ENCODE measurements at places on chromosomes 13 and 19.

DNA sequence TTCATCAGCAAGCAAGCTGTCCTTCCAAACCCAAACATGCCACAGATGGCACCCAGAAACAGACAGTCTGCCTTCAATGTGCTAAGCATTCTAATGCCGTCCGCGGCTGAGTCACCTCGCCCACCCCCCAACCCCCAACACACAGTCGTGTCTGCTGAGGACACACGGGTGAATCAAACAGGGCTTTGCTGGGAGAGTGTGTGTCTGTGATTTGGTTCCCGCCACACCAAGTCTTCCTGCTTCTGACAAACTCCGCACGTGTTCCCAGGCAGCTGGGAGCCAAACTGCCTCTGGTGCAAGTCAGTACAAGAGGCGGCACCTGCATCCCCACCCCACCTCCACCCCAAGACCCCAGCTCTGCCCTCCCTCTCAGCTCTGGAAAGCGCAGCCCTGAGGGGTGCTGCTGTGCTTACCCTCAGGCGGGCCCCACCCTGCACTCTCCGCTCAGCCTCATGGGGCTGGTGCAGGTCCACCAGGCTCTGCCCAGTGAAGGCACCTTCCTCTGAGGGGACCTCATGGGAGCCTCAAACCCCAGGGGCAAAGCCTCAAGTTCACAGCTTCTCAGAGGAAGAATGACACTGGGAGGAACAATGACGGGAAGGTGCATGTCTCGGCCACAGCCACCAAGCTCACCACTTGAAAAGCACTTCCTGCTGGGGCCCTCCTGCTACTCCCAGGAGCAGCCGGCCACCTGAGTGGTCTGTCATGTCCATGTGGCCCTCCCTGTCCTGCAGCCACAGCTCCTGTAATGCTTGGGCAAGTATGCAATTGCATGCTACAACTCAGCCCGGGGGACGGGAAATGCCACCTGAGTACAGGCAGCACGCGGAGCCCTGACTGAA, 15.0 kb upstream of the SLC35E1 start:
- no peak for DNase-seq

DNA sequence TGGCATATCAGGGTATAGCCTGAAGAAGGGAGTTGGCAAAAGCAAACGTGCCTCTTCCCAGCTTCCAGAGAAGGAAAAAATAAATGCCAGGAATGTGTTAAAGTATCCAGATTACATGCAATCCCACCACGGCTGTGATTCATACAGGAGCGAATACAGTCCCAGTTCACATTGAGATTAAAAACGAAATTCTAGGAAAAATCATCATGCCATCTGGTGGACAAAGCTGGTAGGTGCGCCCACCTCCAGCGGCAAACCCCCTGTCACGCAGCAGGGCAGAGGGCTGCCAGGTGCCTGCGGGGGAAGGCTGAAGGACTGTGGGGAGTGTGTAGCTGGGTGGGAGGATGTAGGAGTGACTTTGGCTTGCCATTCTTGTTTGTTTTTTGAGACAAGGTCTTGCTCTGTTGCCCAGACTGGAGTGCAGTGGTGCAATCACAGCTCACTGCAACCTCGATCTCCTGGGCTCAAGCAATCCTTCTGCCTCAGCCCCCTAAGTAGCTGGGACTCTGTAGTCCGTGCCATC, 6.4 kb upstream of the DMWD start:
- DNase-seq: no peak

- DNase-seq: no peak
Measured at GRCh38 chr19:2193807-2194206, 30.1 kb downstream of the DOT1L start.

GRCh38 chr13:30116379-30116778, 191.0 kb downstream of the KATNAL1 start:
- DNase-seq: no peak

- no peak for DNase-seq
Measured at GRCh38 chr13:76329004-76329403, 557.2 kb downstream of the KCTD12 start.

DNA sequence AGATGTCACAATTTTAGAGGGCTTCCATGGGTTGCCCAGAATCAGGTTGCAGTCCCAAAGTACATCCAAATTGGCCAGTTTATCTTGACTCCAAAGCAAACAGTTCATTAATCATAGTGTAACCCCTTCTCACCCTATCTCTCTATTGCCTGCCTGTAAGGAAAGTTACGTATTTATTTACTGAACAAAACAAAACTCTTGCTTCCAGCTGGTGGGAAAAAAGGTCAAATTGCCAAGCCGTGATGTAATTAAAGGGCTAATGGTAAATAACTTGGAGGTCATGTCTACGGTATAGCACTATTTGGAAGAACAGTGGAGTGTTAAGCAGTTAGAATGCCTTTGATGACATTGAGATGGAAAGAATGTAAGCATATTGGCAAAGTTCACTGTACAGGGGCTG, 214.0 kb downstream of the DLEU7 start:
- no peak for DNase-seq

DNA sequence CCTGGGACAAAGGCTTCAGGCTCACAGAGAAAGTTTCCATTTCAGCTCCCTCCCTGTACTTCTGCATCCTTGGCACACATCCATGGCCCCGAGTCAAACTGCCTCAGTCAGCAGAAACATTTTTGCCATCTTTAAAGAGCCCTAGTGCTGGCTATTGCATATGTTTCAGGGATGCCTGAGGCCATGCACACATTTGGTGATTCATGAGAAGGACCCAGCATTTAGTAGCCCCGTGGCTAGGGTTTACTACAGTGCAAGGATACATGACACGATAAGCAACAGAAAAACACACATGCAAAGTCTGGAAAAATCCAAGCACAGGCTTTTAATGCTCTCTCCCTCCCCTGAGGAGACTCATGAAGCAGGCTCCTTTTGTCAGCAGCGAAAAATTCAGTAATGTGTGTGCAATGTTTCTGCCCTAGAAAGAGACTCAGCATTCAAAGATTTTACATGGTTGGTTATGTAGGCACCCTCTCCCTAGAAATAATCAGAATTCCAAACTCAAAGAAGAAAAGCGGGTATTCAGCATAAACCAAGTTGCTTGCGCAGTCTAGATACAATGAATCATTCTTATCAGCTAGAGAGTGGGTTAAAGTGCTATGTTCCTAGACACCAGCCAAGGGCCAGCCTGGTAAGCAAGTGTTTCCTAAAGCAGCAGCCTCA, 17.6 kb downstream of the ACOD1 start:
- no peak for DNase-seq

DNA sequence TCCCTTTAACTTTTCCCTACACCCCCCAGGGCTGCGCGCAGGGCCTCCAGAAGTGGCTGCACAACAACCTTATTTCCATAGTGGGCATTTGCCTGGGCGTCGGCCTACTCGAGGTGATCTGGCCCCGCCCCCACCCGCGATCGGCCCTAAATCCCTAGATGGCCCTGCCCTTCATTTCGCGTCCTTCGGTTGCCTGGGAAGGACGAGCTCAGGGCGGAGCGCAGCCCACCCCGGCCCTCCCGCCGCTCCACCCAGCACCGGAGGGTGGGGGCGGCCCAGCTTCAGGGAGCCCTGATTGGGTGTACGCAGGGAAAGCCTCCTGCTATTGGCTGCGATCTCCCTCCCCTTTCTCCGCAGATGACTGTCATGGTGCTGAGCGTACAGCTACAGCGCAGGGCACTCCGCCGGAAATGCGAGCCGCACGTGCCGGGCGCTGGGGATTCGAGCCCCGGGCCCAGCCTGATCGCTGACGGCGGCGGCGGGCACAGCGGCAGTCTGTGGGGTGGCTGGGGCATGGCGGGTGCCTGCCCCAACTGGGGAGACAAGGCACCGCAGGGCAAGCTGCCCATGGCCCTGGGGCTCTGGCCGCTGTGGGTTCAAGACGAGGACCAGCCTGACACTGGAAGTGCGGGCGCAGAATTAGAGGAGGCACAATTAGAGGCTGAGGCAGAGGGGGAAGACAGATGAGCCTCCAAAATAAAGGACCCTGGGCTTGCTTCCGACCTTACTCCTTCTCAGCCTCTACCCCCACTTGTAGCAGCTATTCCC, 4.3 kb downstream of the CD37 start:
- DNase-seq: peak; percentile 96

GRCh38 chr19:46076951-46077814, 36.4 kb upstream of the IGFL4 start:
- DNase-seq: no peak

- no peak for DNase-seq
Measured at GRCh38 chr19:33756177-33756576, 40.5 kb upstream of the KCTD15 start.

- no peak for DNase-seq
Measured at GRCh38 chr13:107020393-107020792, 452.5 kb upstream of the ARGLU1 start.

GRCh38 chr13:95406176-95406575, 104.9 kb upstream of the ABCC4 start:
- DNase-seq: no peak

DNA sequence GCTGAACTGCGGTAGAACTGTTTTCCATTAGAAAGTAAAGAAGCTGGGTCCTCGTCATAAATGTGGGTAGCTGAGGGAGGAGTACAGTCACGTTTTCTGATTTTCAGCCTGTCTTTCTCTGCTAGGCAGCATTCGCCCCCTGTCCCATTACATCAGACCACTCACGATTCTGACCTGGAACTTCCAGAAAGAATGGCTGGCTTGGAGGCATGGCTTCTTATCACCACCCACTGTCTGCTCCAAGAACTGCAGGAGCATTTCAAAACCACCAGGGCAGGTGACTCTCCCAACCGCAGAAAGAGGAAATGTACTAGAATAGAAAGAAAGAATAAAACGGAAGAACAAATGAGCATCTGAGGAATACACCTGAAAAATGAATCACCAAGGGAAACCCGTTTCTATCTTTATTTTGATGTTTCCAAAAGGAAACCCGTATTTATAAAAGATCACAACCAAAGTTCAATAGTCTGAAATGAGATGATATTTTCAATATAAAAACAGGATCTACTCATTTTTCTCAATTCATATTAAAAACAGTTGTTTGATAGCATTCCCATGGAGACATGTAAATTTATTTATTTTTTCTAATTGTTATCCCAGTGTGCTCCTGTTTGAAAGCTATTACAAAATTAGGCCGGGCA, 22.1 kb upstream of the POMP start:
- DNase-seq: no peak

DNA sequence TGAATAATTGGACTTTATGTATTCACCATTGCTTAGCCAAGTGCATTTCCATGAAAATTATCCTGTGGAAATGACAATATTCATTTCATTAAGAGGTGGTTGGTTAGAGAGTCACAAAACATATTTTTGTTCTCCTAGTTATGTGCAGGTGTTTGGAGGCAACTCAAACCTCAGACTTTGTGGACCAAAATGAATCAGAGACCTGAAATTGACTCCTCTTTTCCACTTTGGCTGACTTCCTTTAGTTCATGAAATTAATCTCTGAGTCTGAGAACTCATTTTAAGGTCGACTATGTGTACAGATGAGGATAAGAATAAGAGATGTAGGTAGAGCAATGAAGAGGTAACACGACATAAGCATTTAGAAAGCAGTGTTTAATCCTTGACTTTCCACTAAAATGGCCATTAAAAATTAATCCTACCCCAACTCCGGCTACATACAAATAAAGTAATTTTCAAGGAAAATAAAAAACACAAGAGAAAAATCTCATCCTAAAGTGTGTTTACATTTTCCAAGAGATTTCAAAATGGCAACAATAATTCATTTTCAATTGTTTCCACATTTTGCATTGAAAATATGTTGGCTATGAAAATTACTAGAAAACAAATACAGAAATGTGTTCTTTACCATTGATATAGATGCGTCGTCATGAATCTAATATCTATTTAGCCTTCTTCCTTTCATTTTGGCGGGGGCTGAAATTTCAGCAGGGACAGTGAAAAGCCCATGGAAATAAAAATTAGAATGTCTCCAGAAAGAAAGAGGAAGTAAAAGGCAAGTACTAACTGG, 185.4 kb upstream of the CSNK1A1L start:
- no peak for DNase-seq

- no peak for DNase-seq
Measured at GRCh38 chr13:106443607-106444322, 91.7 kb downstream of the EFNB2 start.

DNA sequence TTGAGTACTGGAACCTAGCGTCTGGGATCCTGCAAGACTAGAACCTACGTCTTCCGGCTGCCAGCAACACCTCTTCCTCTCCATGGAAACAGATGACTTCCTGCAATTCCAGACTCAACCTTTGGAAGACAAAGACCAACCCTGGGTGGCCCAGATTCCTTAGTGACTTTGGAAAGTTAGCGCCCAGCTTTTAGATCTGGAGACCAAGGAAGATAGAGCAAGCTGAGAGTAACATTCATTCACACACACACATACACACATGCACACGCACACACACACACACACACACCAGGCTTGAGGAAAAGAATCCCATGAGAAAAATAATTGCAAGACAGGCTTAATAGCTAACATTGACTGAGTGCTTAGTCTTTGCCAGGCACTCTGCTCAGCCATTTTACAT, 788.9 kb downstream of the UQCRFS1 start:
- DNase-seq: no peak

DNA sequence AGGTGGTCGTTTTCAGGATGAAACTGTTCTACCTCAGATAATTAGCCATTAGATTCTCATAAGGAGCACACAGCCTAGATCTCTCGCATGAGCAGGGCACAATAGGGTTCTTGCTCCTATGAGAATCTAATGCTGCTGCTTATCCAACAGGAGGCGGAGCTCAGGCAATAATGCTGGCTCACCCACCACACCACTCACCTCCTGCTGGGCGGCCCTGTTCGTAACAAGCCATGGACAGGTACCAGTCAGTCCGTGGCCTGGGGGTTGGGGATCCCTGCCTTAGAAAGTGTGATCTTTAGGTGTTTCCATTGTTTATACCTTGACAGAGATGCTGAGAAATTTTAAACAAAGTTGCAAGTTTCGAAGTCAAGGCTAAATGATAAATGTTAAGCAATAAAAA, 344.6 kb upstream of the HTR2A start:
- DNase-seq: no peak

DNA sequence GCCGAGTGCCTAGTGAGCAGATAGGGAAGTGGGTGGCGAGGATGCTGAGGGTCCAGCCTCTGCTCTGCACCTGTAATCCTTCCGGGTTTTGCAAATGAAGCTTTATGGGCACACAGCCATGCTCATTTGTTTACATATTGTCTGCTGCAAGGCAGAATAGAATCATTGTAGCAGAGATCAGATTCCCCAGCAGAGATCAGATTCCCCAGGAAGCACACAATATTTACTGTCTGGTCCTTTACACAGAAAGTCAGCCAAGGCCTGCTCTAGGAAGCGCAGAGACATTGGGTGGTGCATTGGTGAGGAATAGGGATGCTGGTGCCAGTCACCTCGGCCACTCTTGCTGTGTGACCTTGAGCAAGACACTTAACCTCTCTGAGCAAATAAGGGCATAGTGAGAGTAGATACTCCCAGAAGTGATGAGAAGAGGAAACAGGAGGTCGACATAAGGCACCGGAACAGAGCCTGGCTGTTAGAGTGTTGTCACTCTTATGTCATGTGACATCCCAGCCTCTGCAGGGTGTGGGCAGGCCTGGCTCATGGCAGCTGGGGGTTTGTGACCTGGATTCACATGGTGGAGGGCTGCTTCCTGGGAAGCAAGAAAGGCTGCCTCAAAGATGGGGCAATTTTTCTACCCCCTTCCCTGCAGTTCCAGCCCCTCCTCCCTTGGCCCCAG, 25.6 kb downstream of the CARM1 start:
- DNase-seq: no peak
